ENCODE measurements at places on chromosomes 16 and 17.
A peak's percentile ranks its signal among the peaks of the same experiment; 100 is the strongest.

- DNase-seq, result no peak
These were observed 77.3 kb upstream of the CDH5 start for GRCh38 chr16:66289051-66289680.

- DNase-seq, result no peak
These were observed 241.0 kb downstream of the GSG1L start for GRCh38 chr16:27822529-27822928.

DNA sequence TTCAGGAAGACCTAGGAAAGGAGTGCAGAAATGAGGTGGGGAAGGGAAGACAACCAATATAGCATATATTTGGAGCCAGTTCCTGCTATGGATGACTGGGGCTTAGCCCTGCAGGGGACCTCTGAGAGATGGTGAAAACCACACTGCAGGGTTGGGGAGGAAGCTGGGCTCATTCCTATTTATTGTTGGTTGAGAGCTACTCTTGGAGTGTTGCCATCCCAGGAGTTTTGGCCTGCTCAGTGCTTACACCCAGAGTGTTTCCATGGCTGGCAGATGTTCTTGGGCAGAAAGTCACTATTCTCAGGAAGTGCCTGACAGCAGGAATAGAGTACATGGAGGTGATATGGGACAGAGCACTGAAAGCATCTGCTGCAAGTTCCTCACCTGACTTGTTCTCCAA, 145.8 kb downstream of the SPACA3 start:
- no peak for DNase-seq

GRCh38 chr16:89890886-89891657, 17.7 kb downstream of the TCF25 start:
- DNase-seq, result no peak

DNA sequence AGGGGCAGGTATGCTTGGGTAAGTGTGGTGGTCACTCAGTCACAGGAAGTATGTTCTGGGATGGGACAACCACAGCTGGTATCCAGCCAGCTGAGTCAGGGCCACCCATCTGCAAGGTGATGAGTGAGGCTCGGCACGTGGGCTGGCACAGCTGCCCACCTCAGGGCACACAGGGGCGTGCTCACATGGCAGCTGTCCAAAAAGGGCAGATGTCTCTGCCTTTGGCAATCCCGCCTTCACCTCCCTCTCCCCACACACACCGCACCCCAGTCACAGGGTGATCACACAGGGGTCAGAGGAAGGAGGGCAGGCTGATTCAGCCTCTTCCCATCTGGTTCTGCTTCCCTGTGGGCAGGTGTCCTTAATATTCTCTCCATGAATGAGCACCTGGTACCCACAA, 85.9 kb upstream of the TOB1 start:
- DNase-seq, result no peak

DNA sequence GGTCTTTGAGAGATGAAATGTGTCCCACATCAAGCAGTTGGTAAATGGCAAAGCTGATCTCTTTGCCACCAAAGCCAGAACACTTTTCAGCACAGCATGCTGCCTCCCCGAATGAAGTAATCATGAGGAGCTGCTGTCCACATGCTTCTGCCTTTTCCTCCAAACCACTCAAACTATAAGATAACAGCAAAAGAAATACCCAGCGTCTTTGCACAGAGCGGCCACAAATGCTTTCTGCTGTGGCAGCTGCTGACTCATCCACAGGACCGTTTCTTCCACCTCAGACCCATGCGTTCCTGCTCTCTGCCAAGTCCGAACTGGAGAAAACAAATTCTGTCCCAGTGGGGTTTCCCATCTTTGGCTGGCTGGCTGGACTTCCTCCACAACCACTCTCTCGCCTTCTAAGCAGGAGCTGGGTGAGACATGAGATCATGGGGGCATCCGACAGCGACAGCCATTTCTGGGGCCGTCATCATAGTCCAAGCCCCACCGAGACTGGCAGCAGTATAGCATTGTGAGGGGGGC, 27.1 kb downstream of the TBC1D3B start:
- peak; percentile 47 for DNase-seq

- DNase-seq, result no peak
These were observed 4.1 kb downstream of the HGS start for GRCh38 chr17:81687770-81688541.

GRCh38 chr17:29568331-29569244, at the start of gene TP53I13:
TP53I13 (plus strand) TSS chr17:29568701; CDS start chr17:29568759, 58 bp downstream.
- peak; percentile 91 for DNase-seq

- no peak for DNase-seq
These were observed 24.0 kb upstream of the STH start for GRCh38 chr17:45974916-45975630.

DNA sequence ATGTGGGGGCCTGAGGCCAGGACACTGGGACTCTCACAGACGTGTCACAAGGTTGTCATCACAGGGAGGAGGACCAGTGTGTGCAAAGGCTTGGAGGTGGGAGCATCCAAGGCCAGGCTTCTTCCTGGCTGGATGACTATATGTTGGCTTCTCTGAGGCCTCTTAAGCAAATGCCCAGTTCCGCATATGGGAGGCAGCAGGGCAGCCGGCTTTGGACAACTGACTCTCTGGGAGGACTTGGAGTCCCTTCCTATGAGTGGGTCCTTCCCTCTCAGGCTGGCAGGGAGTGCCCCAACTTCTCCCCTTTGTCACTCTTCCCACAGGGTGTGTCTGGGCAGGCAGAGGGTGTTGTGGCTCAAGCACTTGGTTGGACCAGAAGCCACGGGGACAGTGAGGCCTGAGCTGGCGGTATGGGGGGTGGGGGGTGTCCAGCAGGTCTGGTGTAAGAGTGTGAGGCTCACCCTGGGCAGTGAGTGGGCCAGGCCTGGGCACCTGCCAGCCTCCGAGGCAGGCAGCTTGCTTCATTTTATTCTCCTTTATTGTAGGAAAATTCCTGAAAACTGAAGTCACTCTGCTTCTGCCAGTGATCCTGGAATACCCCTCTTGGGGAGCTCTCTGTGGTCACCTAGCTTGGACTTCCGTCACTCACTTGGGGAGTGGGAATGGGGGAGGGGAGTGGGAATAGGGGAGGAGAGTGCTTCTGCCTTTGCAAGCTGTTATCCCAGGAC, 14.9 kb downstream of the ADGRG1 start:
- DNase-seq, result no peak

GRCh38 chr16:80735846-80736245, 68.6 kb downstream of the CDYL2 start:
- no peak for DNase-seq

- DNase-seq, result no peak
These were observed 20.4 kb downstream of the CDR2 start for GRCh38 chr16:22353933-22354541.

- DNase-seq, result no peak
These were observed 25.3 kb downstream of the BFAR start for GRCh38 chr16:14658063-14658462.

- DNase-seq, result no peak
These were observed 292.5 kb downstream of the SOX9 start for GRCh38 chr17:72413077-72414031.
